ENCODE measurements at places on chromosomes 1 and 21. TPM values are rescaled to one million over a fixed set of nuclear protein-coding genes. Genes with fewer than 3 reads are reported as not detected.
A peak's percentile ranks its signal among the peaks of the same experiment; 100 is the strongest.

GRCh38 chr1:155889566-155889965 is 21.6 kb downstream of the RIT1 start:
- peaks cover 13% of the 10 kb centered on the region for H3K4me1 ChIP-seq
- H3K36me3 ChIP-seq, result no peaks in the 10 kb centered on the region
- no peak overlapping the region for H3K27ac ChIP-seq
- DNase-seq, result no peak
- H3K27me3 ChIP-seq, result no peaks in the 10 kb centered on the region

- no peak overlapping the region for H3K27ac ChIP-seq
- no peak overlapping the region for H3K4me3 ChIP-seq
- H3K36me3 ChIP-seq, result no peaks in the 10 kb centered on the region
- no peaks in the 10 kb centered on the region for H3K4me1 ChIP-seq
- DNase-seq, result no peak
- no peaks in the 10 kb centered on the region for H3K27me3 ChIP-seq
These were observed 100.1 kb downstream of the BRINP2 start for GRCh38 chr1:177270863-177271262.

- DNase-seq, result no peak
- H3K27me3 ChIP-seq, result no peaks in the 10 kb centered on the region
- H3K4me1 ChIP-seq, result no peaks in the 10 kb centered on the region
- no peak overlapping the region for H3K27ac ChIP-seq
These were observed 17.4 kb downstream of the TGFB2 start for GRCh38 chr1:218362418-218363076.

DNA sequence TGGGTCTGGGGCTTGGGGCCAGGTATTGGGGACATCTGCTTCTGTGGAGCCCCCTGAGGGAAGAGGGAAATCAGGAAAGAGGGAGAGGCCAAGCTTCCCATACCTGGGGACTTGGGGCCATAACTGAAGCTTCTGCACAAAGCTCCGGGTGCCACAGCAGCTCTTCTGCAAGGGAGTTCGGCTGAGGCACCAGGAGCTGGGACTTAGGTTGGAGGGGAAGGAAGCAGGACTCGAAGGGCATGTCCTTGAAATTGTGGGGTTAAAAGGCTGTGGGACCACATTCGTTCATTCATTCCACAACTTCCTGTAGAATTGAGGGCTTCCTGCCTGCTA is 1.7 kb upstream of the EPS8L3 start:
- peaks cover 2% of the 10 kb centered on the region for H3K27me3 ChIP-seq
- H3K36me3 ChIP-seq, result no peaks in the 10 kb centered on the region
- H3K4me3 ChIP-seq, result no peak overlapping the region
- H3K4me1 ChIP-seq, result peaks cover 1% of the 10 kb centered on the region
- no peak for DNase-seq
- H3K27ac ChIP-seq, result no peak overlapping the region

DNA sequence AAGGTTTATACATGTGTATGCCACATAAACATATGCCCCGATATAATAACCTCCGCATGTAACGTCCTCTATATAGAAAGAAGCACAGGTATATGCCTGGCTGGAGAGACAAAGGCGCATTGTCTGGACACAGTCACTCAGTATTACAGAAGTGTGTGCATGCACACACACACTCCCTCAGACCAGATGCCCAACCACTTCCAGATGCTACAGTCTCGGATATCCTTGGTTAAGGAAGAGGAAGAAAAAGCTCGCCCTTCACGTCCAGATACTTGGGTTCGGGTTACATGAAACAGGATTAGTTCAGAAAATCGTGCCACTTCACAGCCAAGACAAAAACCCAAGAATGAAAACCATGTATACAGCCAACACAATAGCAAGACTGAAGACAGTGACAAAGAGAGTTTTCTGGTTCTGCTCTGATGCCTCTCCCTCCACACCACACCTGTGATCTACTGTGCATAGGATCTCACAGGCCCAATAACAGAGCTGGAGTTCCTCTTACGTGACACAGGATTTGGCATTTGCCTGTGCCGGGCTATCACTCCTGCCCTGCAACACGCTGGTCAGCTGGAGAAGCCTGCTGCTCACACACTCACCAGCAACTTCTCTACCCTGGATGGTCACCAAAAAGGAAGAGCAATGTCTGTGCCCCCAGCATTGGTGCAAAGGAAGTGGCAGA is 75.0 kb downstream of the SSBP3 start:
- H3K4me3 ChIP-seq, result no peak overlapping the region
- DNase-seq, result no peak
- peaks cover 5% of the 10 kb centered on the region for H3K36me3 ChIP-seq
- H3K27me3 ChIP-seq, result no peaks in the 10 kb centered on the region
- peak overlapping the region; percentile 54 for H3K27ac ChIP-seq
- H3K4me1 ChIP-seq, result peaks cover 27% of the 10 kb centered on the region

DNA sequence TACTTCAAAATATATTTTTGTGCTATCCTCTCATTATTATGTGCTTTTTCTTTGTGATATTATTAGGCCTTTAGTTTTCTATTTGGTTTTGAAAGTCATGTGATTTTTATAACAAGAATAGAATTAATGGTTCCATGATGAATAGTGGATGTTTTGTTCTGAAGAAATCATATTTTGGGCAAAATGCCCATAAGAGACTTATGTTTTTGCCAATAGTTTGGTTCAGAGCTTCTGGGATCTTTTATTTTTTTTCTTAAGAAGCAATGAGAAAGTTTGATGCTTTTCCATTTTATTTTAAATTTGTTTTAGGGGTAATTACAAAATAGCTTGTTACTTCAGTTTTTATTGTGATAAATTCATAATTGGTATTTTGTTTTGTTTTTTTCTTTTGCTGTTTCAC is 49.8 kb downstream of the LYPLAL1 start:
- peaks cover 3% of the 10 kb centered on the region for H3K36me3 ChIP-seq
- H3K4me1 ChIP-seq, result no peaks in the 10 kb centered on the region
- no peak overlapping the region for H3K27ac ChIP-seq
- no peak overlapping the region for H3K4me3 ChIP-seq

DNA sequence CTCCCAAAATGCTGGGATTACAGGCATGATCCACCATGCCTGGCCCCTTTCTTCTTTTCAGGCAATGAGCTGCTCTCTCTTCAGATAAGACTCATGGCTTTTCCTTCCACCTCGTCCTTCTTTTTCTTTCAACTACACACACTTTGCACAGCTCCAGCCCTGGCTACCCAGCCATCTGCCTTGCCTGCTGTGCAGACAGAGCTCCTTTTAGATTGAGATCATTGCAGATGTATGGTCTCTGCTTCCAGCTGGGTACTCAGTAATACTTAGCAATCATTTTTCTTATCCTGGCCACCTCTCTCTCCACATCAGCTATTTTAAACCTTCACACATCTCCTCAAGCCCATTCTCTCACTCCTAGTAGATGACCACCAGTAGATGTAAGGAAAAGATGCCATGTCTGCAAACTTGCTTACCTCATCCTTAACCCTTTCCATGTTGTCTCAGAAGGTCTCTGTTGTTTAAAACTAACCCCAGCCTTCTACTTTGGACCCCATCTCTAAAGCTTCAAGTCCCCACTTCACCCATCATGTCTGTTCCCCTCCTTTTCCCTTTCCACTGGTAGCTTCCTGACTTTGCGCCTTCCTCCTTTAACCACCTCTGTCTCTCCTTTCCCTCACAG is 7.3 kb downstream of the RAB4A start:
- H3K4me3 ChIP-seq, result no peak overlapping the region
- H3K27me3 ChIP-seq, result no peaks in the 10 kb centered on the region
- no peak overlapping the region for H3K27ac ChIP-seq
- DNase-seq, result no peak

- no peak overlapping the region for H3K4me3 ChIP-seq
- peaks cover 8% of the 10 kb centered on the region for H3K36me3 ChIP-seq
- peaks cover 4% of the 10 kb centered on the region for H3K4me1 ChIP-seq
- DNase-seq, result no peak
- H3K27ac ChIP-seq, result no peak overlapping the region
These were observed 5.4 kb upstream of the KNCN start for GRCh38 chr1:46556822-46557221.

DNA sequence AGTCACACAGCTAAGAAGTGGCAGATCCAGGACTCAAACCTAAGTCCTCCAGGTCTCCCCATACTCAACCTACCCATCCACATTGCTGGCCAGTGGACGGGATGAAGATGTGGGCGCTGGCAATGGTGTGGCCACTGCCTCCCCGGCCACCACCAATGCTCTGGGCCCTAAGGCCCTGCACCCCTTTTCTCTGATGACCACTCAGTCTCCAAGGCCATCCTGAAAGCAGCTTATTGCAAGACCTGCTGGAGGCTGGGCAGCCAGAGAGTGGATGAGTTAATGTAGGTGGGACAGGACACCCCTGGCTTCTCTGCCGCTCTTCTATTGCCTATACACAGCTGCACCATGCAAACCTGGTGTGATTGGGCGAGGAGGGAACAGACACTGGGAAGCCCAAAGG is 178.7 kb downstream of the HIVEP3 start:
- peaks cover 40% of the 10 kb centered on the region for H3K4me1 ChIP-seq
- H3K36me3 ChIP-seq, result no peaks in the 10 kb centered on the region
- H3K27me3 ChIP-seq, result no peaks in the 10 kb centered on the region
- H3K27ac ChIP-seq, result peak overlapping the region; percentile 77
- DNase-seq, result no peak
- peak overlapping the region; percentile 45 for H3K4me3 ChIP-seq

GRCh38 chr1:1946540-1946939 is 27.5 kb upstream of the TMEM52 start:
- H3K36me3 ChIP-seq, result no peaks in the 10 kb centered on the region
- no peak overlapping the region for H3K4me3 ChIP-seq
- H3K27me3 ChIP-seq, result peaks cover 6% of the 10 kb centered on the region
- peaks cover 2% of the 10 kb centered on the region for H3K4me1 ChIP-seq
- H3K27ac ChIP-seq, result no peak overlapping the region
- DNase-seq, result no peak

DNA sequence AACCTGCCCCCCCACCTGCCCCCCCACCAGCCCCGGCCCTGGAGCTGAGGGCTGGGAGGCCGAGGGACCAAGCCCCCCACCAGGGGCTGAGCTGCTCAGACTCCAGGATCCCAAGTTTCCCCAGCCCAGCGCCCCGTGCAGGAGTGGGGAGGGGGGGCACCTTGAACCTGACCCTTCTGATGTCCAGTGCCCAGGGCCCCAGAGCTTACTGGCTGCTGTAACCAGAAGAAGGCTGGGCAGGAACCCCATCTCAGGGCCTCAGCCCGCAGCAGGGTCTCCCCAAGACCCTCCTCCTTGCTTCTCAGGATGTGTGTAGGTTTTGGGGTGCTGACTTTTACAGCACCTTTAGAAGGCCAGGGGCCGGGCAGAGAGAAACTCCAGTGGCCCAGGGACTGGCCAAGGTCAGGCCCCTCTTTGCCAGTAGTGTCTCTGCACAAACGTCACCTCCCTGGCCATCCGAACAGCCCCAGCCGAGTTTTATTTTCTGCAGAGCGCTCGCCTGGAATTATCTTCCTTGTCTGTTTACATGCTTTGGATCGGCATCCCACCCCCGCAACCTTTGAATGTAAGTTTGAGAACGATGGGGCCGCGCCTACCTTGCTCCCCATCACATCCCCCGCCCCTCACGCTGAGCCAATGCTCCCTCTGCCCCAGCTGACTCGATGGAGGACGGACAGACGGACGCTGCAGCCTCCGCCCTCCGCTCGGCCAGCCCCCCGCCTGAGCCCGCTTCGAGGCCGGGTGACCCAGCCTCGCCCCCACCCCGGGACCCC is 70.1 kb upstream of the CASZ1 start:
- H3K36me3 ChIP-seq, result no peaks in the 10 kb centered on the region
- no peak for DNase-seq
- H3K4me3 ChIP-seq, result peak overlapping the region; percentile 66
- no peak overlapping the region for H3K27ac ChIP-seq
- H3K27me3 ChIP-seq, result peaks cover 66% of the 10 kb centered on the region

DNA sequence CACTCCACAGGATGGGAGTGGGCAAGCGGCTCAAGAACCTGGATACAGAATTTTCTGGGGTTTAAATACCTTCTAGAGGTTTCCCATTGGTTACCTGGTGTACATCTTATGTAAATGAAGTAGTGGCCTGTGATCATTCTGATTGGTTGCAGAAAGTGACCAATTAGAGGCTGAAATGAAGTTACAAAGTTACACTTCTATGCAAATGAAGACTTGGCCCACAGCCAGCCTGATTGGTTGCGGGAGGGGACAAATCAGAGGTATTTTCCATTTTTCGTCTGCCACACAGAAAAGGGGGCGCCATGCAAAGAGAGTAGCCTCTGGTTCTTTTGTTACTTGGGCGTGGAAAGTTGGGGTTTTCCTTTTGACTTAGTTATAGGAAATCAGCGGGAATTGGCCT is 8.9 kb downstream of the KCNAB2 start:
- peaks cover 8% of the 10 kb centered on the region for H3K4me1 ChIP-seq
- no peak for DNase-seq
- H3K27me3 ChIP-seq, result no peaks in the 10 kb centered on the region
- H3K36me3 ChIP-seq, result peaks cover 18% of the 10 kb centered on the region
- no peak overlapping the region for H3K27ac ChIP-seq
- H3K4me3 ChIP-seq, result no peak overlapping the region

DNA sequence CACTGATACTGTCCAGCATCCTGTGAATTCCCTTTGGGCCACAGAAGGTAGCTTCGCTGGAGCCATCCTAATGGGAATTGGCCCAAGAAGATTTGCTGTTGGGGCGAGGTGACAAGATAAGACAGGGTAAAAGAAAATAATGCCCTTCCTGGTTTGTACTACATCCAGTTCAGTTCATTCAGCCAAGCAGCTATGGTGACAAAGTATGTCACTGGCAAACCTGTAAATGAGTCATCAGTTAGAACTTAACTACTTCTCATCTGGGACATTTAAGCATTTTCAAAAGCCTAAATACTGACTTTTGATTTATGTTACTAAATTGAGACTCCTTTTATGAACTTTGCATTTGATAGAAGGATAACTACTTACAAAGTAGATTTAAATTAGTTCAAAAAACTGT is 54.2 kb downstream of the WDR64 start:
- H3K27me3 ChIP-seq, result no peaks in the 10 kb centered on the region
- H3K36me3 ChIP-seq, result peaks cover 4% of the 10 kb centered on the region

DNA sequence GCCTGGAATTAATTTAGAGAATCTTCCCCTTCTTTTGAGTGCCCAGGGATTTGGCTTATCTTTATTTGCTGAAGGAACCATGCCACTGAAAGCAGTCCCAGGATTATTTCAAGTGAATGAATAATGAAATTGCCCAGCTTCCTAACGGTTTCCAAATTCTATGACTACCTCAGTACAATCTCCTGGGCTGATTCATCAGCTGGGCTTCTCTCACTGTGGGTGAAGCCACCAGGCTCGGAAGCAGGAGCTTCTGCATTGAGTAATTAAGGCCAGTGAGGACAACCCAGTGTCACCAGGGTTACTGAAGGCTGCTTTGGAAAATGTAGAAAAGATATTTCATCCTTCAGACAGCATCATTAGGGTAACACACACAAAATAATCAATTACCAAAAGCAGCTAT is 169.8 kb downstream of the DAB1 start:
- H3K27me3 ChIP-seq, result no peaks in the 10 kb centered on the region
- H3K36me3 ChIP-seq, result no peaks in the 10 kb centered on the region
- no peak for DNase-seq
- H3K4me3 ChIP-seq, result no peak overlapping the region

The CD58 gene
- total RNA-seq, result 23.6 TPM

The CD34 gene
- not detected for total RNA-seq

The SPRR2G gene
- total RNA-seq, result not detected

The DNAI4 gene
- total RNA-seq, result 3.1 TPM

The PACC1 gene
- 10.1 TPM for total RNA-seq

The CDA gene
- not detected for total RNA-seq

The HSPA13 gene
- total RNA-seq, result 24.1 TPM

The SLC6A9 gene
- total RNA-seq, result 3.0 TPM

The AGT gene
- not detected for total RNA-seq

The HMGCS2 gene
- not detected for total RNA-seq

The ANXA9 gene
- not detected for total RNA-seq

The OR2L3 gene
- total RNA-seq, result not detected

Measured in activated naive CD8-positive, alpha-beta T cell treated with anti-CD3 and anti-CD28 coated beads, Interleukin-2, amount 10 ng/mL, durations not matched to agents 7 days and 5 days (primary cell).